ENCODE measurements at places on chromosomes 4 and X. TPM values are rescaled to one million over a fixed set of nuclear protein-coding genes. Genes with fewer than 3 reads are reported as not detected.

ARMCX4 gene
- total RNA-seq, result not detected

SSX4B gene
- total RNA-seq, result not detected

MAGEA9B gene
- total RNA-seq, result not detected

NHSL2 gene
- total RNA-seq, result 0.58 TPM

DNA sequence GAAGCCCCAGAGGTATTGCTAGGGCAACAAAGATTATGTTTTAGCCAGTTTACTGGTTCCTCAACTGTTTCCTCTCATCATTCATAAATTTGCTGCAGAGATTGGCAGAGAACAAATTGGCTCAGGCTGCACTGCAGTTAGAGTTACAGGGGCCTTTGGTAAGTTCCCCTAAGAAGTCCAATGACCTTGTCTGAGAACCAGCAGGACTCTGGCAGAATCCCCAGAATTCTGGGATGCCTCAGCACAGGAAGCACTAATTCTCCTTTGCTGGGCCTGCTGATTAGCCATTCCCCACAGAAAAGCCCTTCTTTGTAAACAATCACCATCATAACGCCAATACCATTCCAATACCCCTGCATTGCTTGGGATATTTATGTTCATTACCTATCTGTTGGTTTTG lies 151.3 kb downstream of the USP46 start:
- no peak for DNase-seq

DNA sequence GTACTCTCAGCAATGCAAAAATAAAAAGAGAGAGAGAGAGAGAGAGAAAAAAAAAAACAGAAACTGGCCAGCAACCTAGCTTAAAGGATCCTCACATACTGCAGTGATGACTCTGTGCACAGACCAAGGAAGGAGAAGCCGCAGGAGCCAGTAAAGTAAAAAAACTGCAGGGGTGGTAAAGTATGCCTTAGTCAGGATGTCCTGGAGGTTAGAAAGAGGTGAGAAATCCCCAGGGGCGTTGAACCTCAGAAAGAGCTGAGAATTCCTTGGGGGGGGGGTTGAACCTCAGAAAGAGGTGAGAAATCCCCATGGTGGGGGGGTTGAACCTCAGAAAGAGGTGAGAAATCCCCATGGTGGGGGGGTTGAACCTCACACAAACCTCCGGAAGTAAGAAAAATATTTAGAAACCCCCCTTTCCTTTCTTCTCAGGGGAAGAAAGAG lies 48.0 kb downstream of the MAGEA9 start:
- DNase-seq, result no peak

GRCh38 chr4:117957571-117957970 lies 76.7 kb upstream of the NDST3 start:
- no peak for DNase-seq

GRCh38 chr4:45036677-45037076 lies 310.3 kb upstream of the GNPDA2 start:
- peak; percentile 66 for DNase-seq

DNA sequence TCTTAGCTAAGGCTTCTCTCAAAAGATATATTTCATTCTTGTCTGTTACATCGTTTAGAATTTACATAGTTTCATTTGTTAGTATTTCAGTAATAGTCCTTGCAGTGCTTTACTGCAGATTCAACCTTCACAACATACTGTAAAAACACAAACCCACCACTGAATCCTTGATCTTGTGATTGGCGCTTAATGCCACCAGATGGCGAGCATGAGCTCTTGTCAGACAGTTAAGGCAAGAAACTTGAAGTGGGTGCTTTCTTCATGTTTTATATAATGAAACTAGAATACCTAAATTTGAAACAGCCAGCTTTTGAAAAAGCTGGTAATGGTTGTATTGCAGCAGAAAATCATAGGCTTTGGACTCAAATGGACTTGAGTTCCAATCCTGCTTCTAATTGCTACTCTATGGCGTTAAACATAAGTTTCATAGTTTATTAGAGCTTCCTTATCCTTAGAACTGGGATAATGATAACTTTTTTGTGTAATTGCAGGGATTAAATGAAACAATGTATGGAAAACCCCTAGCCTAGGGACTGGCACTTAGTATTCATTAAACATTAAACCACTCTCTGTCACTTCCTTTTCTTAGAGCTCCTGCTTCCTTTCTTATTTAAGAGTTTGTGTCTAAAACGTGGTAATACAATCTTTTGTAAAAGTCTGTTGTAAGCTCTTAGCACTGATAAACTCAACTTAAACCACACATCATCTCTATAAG lies 95.1 kb downstream of the USP9X start:
- peak; percentile 67 for DNase-seq

DNA sequence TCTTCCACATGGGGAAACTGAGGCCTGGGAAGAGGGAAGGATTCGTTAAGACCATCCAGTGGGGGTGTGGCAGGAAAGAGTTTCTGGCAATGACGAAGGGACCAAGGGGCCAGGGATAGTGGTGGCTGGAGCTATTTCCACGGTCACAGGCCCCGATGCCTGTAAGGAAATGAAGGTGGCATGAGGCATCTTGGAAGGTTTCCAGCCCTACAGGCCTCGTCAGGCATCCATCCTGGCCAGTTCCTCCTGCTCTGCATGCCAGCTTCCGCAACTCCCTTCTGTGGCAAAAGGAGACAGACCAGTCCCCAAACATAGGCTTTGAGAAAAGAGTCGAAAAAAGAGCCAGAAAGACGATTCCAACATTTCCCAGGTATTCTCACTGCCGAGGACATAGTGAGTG lies 9.2 kb upstream of the C4orf50 start:
- peak; percentile 41 for DNase-seq

GRCh38 chrX:70289168-70289792 lies 447 bp downstream of the PDZD11 start:
- peak; percentile 14 for DNase-seq

DNA sequence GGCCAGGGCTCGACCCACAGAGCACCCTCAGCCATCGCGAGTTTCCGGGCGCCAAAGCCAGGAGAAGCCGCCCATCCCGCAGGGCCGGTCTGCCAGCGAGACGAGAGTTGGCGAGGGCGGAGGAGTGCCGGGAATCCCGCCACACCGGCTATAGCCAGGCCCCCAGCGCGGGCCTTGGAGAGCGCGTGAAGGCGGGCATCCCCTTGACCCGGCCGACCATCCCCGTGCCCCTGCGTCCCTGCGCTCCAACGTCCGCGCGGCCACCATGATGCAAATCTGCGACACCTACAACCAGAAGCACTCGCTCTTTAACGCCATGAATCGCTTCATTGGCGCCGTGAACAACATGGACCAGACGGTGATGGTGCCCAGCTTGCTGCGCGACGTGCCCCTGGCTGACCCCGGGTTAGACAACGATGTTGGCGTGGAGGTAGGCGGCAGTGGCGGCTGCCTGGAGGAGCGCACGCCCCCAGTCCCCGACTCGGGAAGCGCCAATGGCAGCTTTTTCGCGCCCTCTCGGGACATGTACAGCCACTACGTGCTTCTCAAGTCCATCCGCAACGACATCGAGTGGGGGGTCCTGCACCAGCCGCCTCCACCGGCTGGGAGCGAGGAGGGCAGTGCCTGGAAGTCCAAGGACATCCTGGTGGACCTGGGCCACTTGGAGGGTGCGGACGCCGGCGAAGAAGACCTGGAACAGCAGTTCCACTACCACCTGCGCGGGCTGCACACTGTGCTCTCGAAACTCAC lies 3.6 kb downstream of the MID1IP1 start:
- DNase-seq, result peak; percentile 28

- DNase-seq, result peak; percentile 2
These were observed 2353.5 kb downstream of the ARAP2 start for GRCh38 chr4:33890841-33891240.
